ENCODE measurements at places on chromosomes 7 and 10.

GRCh38 chr10:24176658-24177057, 32.3 kb upstream of the KIAA1217 start:
- DNase-seq: no peak

GRCh38 chr10:112799726-112800510, 150.1 kb upstream of the TCF7L2 start:
- no peak for DNase-seq

DNA sequence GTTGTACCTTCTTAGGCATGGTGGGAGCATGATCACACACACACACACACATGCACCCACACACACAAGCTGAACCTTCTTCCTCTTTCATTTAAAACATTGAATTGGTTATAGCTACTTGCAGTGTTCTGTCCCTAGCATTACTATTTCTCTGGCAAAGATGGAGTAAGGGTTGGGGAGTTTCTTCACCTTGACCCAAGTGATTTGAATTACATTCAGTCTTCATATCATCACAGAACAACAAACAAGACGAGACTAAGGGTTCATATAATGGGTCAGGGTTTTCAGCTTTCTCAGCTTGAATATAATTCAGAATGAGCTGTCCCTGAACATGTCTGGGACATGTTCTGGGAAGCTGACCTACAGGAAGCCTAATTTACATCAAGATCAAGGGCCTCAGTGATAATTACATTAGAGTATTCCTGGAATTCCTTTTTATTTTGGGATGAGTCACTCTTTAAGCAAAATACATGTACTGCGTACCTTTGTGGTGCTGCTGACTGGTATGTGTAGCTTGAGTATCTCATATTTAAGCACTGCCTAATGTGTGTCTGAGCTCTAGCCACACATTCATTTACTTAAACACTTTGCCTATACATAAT, 213.5 kb upstream of the TMEM229A start:
- DNase-seq: no peak

DNA sequence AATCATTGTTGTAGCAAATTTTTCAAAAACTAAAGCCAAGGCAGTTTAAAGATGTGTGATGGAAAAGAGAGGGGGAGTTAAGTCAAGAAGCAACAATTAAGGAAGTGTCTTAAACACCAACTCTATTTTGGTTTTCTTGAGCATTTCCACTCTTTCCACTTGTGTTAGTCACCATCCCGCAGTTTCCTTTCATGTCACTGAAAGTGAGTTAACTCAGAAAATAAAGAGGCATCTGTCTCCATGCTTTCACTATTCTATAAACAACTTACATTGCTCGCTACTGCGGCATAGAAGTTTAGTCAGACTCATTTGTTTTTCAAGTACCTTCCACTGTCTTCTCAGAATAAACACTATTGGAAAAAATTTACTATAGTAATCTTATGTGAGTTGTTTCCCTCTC, 284.9 kb upstream of the SEMA3D start:
- no peak for DNase-seq

DNA sequence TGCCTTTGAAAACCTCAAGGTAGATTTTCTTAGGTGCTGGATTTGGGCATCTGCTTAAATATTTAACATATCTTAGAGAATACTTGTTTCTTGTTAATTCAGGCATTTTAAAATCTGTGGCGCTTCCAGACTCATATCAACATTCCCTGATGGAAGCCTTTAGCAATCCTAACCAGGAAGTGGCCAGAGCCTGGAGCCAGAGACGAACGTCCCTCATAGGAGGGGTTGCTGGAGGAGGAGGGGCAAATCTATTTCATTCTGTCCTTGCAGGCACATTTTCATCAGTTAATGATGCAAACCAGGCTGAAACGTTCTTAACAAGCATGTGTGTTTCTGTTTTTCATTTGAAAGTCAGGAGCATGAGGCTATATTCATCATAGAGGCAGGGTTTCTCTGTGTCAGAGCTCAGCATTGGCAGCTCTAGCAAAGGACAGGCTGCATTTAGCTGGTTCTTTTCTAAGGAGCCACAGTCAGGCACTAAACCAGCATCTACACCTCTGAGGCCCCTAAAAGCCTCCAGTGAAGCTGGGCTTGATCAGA, 17.8 kb upstream of the IFIT2 start:
- no peak for DNase-seq

DNA sequence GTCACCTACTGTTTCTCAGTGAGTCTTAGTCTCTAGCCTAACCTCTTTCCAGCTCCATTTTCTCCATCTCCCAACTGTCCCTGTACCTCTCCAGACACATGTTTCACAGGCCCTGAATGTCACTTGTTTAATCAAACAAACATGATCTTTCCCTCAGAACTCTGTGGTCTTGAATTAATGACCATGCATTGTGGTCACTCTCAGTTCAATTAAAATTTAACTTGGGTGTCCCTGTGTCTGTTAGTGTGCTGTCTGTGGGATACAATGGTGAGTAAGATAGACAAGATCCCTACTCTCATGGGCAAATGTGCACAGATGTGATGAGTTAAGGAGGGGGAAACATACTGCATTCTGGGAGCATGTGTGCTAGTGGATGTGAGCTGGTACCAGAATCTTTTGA, 65.0 kb downstream of the RBM33 start:
- no peak for DNase-seq

DNA sequence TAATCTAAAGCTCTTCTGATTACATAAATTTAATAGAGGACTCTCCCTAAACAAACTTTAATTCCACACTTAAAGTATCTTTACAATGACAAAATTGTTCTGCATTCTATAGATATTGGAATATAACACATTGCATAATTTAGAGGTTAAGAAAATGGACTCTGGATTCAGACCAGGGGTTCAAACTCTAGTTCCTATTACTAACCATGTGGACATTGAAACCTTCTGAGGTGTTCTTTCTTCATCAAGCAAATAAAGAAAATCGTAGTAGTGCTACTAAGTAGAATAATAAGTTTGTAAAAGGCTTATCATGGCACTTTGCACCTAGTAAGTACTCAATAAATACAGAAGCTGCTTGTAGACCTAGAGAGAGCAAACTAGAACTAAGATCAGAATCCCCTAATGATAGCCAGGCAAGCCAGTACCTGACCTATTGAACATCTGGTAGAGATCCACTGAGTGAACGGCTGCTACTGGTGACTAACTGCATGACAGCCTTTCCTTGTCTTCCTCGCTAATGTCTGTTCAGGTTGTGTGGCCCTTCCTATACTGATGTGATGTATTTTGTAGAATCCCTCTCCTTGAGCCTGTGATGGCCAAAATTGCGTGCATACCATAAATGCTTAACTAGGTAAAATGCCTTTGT, 430.3 kb downstream of the KCNMA1 start:
- DNase-seq: no peak

GRCh38 chr7:23759671-23760391, 49.8 kb downstream of the STK31 start:
- DNase-seq: no peak

DNA sequence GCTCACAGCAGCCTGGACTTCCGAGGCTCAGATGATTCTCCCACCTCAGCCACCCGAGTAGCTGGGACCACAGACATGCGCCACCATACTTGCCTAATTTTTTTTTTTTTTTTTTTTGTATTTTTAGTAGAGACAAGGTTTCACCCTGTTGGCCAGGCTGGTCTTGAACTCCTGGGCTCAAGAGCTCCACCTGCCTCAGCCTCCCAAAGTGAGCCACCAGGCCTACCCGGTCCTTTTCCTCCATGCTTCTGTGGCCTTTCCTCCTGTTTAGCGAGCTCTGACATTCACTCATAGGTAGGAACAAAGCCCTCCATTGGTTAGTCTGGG, 50.1 kb upstream of the SRPK2 start:
- no peak for DNase-seq

- no peak for DNase-seq
These were observed 332.8 kb downstream of the PLXNA4 start for GRCh38 chr7:132243463-132243862.

DNA sequence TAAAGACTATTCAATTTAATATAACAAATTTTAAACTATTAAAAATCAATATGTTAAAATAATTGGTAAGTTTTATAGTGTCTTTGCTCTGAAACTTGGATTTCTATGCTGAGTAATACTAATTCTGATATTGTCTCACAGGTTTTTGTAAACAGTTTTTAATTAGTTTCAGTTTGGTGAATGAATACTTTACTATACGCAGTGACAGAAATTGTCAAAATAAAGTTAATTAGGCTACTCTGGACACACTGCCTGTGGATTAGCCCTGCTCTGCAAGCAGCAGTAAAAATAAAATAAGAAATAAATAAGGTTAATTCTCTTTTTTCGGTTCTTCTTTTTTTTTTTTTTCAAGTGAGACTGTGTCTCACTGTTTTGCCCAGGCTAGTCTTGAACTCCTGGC, 105.3 kb downstream of the ANKRD61 start:
- DNase-seq: no peak

GRCh38 chr7:158469396-158470051, 118.1 kb downstream of the PTPRN2 start:
- no peak for DNase-seq

DNA sequence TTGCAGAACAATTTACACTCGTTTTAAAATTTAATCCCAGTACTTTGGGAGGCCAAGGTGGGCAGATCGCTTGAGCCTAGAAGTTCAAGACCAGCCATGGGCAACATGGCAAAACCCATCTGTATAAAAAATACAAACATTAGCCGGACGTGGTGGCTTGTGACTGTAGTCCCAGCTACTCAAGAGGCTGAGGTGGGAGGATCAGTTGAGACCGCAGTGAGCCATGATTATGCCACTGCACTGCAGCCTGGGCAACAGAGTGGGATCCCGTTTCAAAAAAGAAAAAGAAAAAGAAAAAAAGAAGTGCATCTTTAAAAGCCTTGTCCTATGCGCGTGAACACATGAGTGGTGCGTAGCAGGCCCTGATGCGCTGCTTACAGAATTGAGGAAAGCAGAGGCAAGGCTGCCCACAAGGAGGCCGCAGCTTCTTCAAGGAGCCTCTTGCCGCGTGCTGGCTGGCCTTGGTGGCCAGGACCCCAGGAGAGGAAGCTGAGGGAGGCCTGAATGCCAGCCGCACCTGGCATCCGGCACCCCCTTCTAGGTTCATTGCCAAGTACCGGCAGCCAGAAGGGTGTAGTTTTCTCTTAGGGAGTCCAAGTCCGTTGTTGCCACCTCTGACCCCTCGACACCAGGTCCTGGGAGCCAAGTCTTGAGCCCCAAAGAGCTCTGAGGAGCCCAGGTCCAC, 124.5 kb downstream of the UBE2H start:
- DNase-seq: no peak

Data from CD8-positive, alpha-beta T cell (primary cell).